ENCODE measurements at places on chromosomes 16 and 17.

DNA sequence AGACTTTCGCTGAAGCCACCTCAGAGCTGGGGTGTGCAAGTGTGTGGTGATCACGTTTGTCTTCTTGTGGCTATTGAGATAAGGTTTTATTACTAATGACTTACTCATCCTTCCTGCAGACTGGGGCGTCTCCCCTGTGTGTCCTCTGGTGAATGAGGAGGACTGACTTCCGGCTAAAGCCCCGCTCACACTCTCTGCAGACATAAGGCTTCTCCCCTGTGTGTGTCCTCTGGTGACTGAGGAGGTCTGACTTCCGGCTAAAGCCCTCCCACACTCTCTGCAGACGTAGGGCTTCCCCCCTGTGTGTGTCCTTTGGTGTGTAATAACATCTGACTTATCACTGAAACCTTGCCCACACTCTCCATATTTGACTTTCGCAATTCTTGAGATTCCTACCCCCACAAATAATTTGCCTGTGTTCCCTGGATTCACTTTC is 19.4 kb downstream of the PRDM7 start:
- DNase-seq = no peak

DNA sequence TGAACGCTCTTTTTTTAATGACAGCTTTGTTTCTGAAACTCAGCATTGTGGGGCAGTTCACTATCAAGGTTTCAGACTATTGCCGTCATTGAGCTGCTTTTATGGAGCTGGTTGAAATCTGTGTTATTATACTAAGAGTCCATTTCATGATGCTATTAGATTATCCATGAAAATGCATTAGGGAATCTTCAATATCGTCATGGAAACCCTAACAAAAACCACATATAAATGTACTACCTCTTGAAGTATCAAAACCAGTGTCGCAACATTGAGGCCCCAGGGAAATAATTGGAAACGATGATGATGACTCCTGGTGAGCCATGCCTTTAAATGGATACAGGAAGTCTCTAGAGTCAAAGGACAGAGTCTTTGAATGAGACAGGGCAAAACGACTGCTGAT is 231.6 kb upstream of the CPHXL start:
- DNase-seq = no peak

- DNase-seq = no peak
Measured at GRCh38 chr17:81070541-81071246, 35.7 kb downstream of the BAIAP2 start.

DNA sequence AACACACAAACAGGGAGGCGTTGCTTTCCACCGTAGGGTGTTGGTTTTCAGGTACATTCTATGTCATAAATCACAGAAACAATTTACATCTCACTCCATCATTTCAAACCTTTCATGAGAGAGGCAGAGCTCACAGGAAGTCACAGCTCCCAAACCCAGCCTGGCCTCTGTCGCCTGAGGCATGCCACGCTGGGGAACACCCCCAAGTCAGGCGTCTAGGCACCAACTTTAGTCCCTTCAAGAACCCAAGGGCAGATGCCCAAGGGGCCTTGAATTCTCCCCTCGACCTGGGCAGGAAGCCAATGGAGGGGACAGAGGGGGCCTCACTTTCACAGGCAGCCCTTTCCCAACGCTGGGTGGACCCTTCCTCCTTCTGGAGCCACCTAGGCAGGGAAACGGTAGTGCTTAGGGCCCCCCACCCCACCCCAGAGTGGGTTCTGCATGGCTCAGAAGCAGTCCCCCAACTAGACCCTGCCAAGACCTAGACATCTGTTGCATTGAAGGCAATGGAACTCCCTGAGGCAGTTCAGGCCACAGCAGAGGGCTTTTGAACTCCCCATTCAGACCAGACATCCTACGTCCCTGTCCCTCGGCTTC is 10.6 kb downstream of the TBX4 start:
- no peak for DNase-seq

GRCh38 chr16:23252310-23252709 is 49.8 kb upstream of the SCNN1B start:
- no peak for DNase-seq
